ENCODE measurements at places on chromosomes 16 and 17.
A peak's percentile ranks its signal among the peaks of the same experiment; 100 is the strongest.

- no peak for DNase-seq
These were observed 475.7 kb downstream of the SHISA9 start for GRCh38 chr16:13377143-13377542.

DNA sequence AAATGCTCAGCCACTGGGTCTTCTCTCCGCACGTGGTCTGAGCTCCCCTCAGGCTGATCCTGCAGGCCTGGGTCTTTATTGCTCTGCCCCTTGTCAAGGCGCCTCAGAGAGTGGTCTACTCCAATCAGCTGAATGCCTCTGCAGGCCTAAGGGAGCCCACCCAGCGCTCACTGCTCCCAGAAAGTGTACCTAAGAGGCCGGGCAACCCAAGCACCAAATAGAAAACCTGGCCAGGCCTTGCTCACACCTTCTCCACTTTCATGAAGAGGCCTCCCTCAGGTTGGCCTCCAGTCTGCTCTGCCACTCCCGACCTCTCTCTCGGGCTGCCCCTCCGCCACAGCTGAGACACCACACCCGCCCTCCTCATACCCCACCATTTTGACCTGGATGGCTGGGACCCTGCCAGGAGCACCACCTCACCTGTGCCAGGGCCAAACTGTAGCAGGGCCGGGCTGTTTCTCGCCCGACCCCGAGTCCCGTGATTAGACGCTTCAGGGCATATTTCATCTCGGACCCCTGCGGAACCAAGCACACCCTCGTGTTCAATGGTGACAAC lies 665 bp downstream of the MYBBP1A start:
- no peak for DNase-seq

- peak; percentile 59 for DNase-seq
These were observed 121.2 kb downstream of the SNX29 start for GRCh38 chr16:12097523-12098428.

GRCh38 chr17:3049705-3050295 lies 13.6 kb downstream of the OR1D5 start:
- no peak for DNase-seq

DNA sequence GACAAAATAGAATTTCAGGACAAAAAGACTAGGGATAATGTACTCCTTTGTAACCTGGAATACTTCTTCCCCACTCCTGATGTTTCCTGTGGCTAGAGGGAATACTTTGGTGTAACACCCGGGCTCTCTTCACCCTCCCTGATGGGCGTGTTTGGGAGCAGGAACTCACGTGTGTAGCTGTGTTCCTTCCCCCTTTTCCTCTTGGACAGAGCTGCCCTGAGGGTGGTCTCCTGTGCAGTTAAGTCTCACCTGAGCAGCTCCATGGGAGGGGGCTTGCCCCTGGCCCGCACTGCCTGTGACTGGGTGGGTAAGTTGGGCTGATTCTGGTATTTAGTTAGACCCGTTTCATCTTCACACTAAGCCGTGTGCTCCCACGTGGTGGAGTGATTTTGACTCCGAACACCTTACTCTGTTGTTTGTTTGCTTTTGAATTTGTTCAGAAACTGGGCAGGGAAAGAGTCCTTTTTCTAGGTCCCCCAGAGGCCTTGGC lies 87.9 kb downstream of the OR1D5 start:
- no peak for DNase-seq
